Activated T-helper 1 cell treated with anti-CD3 and anti-CD28 coated beads, Interleukin-12 subunit alpha, Interleukin-12 subunit beta, Interleukin-2, Interleukin-4 antibody, amounts not matched to agents 30 ng/mL and 10 ng/mL and 1 ng/mL, durations not matched to agents 14 hours and 24 hours and 36 hours (primary cell): ENCODE measurements at places on chromosomes 16 and 17. TPM values are rescaled to one million over a fixed set of nuclear protein-coding genes. Genes with fewer than 3 reads are reported as not detected.
A peak's percentile ranks its signal among the peaks of the same experiment; 100 is the strongest.

- DNase-seq: no peak
Observed at GRCh38 chr16:82033683-82034300, 1.3 kb upstream of the HSD17B2 start.

The KCTD11 gene
- 5.3 TPM in 2 replicates for total RNA-seq

- no peak for DNase-seq
Observed at GRCh38 chr16:88591577-88592021, 21.4 kb downstream of the ZC3H18 start.

DNA sequence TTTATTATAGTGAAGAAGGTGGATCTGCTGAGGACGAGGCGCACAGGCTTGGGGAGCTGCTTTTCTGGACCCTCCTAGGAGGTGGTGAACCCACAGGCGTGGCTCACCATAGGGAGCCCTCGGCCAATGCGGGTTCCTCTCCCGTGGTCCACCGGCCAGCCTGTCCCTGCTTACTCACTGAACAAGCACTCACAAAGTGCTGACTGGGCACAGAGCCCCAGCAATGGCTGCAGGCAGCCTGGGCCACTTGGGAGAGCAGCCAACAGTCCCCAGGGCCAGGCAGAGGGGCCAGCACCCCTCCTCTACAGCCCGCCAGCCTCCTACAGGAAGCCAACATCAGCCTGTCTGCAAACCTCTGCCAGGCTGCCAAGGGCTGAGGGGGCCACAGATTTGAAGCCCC lies 19.1 kb upstream of the NCBP3 start:
- no peak for DNase-seq

GRCh38 chr17:34153991-34154390 lies 101.1 kb upstream of the CCL2 start:
- DNase-seq: no peak

- DNase-seq: no peak
Observed at GRCh38 chr17:12911239-12911638, 106.6 kb downstream of the ELAC2 start.

The ZPBP2 gene
- 0.37 TPM in 1 of 2 replicates, not detected in the other for total RNA-seq

The PAFAH1B1 gene
- total RNA-seq: 167 TPM in 2 replicates

DNA sequence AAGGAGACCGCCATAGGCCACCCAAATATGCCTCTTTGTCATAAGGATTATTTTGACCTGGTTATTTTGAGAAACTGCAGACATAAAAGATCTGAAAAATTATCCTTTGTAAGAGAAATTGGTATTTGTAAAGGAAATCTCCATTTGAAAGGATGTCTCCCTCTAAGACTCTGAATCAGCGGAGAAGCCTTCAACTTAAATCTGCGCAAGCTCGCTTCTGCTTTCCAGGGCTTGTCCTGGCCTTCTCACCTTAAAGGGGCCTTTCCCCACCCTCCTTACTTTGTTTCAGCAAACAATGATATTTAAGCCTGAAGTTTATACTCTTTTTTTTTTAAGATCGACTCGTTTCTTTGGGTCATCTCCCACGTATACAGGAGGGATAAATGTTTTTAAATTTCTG lies 34.5 kb downstream of the HSBP1 start:
- DNase-seq: no peak

The KAT2A gene
- 70.8 and 76.9 TPM in 2 replicates for total RNA-seq

GRCh38 chr17:79802736-79803420 lies 6.0 kb upstream of the CBX8 start:
- DNase-seq: no peak

- no peak for DNase-seq
Observed at GRCh38 chr16:4895366-4895765, 41.6 kb downstream of the PPL start.

The SLC4A1 gene
- not detected in 2 replicates for total RNA-seq

DNA sequence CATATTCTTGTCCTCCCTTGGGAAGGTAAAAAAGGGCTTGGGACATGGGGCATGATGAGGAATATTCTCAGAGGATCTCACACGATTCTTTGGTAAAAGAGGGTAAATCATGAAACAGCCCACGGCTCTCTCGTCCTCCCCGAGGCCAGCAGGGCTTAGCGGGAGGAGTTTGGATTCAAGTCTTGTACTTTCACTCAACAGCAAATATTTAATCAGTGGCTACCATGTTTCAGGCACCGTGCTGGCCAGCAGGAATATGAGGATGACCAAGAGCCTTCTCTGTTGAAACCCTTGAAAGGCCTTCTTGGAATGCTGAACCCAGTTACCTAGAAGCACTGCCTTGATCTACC lies 8.8 kb downstream of the MAP3K14 start:
- DNase-seq: no peak

- DNase-seq: no peak
Observed at GRCh38 chr17:8315764-8316217, 5.8 kb downstream of the ARHGEF15 start.

DNA sequence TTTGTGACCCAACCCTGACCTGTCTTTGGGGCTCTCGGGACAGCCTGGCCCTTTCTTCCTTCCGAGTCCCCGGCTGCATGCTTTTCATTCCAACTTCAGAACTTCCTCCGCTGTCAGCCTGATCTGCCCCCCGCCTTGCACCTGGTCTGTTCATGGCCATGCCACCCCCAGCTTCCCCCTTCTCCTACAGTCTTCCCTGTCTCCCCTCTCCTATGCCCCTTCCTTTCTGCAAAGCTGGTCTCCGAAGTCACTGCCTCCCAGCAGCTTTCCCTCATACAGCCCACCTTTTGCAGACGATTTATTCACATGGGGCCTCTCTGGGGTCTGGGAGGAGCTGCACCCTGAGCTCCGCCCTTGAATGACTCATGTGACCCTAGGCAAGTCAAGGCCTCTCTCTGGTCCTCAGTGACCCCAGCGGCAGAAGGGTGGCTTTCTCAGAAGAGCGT lies 47.1 kb upstream of the SDK2 start:
- no peak for DNase-seq

The ACE gene
- 0.36 and 0.59 TPM in 2 replicates for total RNA-seq

DNA sequence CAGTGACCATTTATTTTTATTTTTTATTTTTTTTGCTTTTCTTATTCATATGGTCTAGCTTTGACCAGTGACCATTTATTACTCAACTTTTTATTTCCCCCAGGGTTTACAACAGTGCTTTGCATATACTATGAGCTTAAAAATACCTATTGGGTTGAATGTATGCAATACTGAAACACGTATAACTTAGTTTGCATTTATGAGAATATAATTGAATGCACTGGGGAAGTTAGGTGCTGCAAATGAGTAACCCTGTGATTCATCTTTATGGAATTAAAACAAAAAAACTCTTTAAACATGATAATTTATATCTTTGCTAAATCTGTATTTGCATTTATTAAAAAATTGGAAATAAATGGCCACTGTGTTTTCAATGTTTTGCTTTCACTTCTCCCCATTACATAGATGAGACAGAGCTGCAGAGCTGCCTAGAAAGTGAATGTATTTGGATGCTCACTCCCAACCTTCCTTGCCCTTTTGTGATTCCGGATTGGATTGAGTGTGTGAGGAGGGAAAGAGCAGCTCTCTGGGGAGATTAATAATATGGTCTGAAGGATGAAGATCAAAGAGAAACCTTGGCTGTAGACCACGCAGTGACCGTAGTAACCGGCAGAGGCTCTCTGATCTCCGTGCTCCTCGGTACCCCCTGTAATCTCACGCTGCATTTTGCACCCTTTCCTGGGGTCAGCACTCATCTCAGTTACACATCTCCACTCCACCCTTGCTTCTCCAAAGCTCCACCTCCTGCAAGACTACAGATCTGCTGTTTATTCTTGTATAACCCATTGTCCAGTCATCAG lies 14.3 kb downstream of the TMEM100 start:
- DNase-seq: no peak

- no peak for DNase-seq
Observed at GRCh38 chr16:21233521-21234150, at the start of gene ANKS4B. Gene ANKS4B, plus strand, starts transcription at chr16:21233699. Its CDS starts 39 bp downstream, at chr16:21233738.

The TPSD1 gene
- not detected in 2 replicates for total RNA-seq

The CNGB1 gene
- total RNA-seq: not detected in 2 replicates

DNA sequence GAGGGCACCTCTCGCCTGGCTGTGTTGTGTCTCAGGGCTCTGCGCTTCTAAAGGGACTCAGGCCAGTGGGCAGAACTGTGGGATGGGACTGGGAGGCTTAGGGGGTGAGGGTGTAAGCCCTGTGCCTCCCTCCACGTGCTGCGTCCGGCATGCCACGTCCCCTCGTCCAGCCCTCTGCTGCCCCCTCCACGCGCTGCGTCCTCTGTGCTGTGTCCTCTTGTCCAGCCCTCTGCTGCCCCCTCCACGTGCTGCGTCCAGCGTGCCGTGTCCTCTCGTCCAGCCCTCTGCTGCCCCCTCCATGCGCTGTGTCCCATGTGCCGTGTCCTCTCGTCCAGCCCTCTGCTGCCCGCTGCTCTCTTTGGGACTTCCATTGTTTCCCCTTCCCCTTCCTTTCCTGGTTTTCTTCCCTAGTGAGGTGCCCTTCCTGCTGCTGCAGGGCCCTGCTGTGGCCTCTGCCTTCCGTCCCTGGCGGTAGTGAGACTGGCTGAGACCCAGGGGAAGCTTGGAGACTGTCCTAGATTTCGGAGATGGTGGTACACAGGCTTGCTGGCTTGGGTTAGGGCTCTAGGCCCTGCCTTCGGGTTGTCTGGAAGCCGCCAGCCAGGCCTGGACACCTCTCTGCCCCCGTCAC lies 6.4 kb upstream of the ZNF750 start:
- DNase-seq: no peak

The NOXO1 gene
- 0.24 TPM in 1 of 2 replicates, not detected in the other for total RNA-seq

The CLEC16A gene
- 36.3 and 37.4 TPM in 2 replicates for total RNA-seq

The PYDC1 gene
- total RNA-seq: not detected in 2 replicates

GRCh38 chr17:75635610-75636202 lies 2.5 kb downstream of the SMIM5 start:
- no peak for DNase-seq

- no peak for DNase-seq
Observed at GRCh38 chr16:6038941-6039645, 941.5 kb upstream of the EEF2KMT start.

GRCh38 chr16:68447653-68448359 lies 502 bp downstream of the SMPD3 start:
- DNase-seq: no peak

The TCAP gene
- 0.96 and 1.4 TPM in 2 replicates for total RNA-seq

The DECR2 gene
- 18.0 and 20.1 TPM in 2 replicates for total RNA-seq

The LRRC37A2 gene
- total RNA-seq: 5.1 and 7.3 TPM in 2 replicates

DNA sequence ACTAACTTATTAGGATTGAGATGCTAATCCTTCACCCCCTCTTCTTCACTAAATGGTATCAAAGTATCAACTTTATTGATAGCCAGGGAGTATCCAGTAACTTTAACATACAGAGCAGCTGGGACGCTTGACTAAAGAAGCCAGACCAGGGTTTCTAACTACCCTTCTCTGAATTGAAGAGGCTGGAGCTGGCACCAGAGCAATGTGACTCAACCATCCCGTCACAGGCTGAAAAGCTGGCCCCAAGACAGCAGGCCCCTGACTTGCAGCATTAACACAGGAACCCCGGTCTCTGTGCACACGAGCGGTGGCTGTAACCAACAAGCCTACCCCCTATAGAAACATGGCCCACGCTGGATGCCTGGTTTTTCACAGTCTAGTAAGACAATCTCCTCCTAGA lies 59.8 kb downstream of the ANKFN1 start:
- DNase-seq: no peak

GRCh38 chr17:33750943-33751701 lies 458.0 kb upstream of the ASIC2 start:
- peak; percentile 56 for DNase-seq

GRCh38 chr17:69462882-69463281 lies 48.4 kb downstream of the MAP2K6 start:
- DNase-seq: no peak

- no peak for DNase-seq
Observed at GRCh38 chr16:55543472-55543871, 23.0 kb upstream of the CAPNS2 start.

The PRPF8 gene
- 405 and 410 TPM in 2 replicates for total RNA-seq

DNA sequence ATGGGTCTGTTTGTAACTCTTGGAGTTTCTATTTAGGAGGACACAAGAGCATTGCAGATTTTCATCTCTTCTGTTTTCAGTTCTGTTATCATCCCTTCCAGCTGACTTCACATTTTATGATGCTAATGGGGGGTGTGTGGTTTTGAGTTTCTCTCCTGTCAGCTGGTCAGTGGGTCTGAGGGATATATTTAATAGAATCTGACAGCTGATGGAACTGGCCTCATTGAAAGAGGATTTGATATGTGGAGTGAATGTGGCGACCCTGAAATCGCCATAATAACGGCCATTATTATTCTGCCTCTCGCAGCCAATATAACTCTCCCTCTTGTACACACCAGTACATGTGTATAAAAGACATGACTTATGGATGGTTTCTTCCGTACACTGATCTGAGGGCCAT lies 128.1 kb downstream of the SALL1 start:
- no peak for DNase-seq

GRCh38 chr17:62093188-62094155 lies 28.4 kb upstream of the MED13 start:
- DNase-seq: no peak

DNA sequence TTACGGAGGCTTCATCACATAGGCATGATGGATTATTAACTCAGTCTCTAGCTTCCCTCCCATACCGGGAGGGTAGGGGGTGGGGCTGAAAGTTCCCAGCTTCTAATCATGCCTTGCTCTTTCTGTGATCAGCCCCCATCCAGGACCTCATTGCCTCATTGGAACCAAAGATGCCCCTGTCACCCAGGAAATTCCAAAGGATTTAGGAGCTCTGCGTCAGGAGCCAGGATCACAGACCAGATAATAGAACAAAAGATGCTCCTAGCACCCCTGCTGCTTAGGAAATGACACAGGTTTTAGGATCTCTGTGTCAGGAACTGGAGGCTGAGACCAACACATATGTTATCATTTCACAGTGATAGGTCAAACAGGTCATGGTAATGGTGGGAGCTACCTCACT lies 9.7 kb downstream of the USB1 start:
- DNase-seq: no peak

GRCh38 chr17:42333053-42333452 lies 44.8 kb downstream of the STAT5A start:
- no peak for DNase-seq

DNA sequence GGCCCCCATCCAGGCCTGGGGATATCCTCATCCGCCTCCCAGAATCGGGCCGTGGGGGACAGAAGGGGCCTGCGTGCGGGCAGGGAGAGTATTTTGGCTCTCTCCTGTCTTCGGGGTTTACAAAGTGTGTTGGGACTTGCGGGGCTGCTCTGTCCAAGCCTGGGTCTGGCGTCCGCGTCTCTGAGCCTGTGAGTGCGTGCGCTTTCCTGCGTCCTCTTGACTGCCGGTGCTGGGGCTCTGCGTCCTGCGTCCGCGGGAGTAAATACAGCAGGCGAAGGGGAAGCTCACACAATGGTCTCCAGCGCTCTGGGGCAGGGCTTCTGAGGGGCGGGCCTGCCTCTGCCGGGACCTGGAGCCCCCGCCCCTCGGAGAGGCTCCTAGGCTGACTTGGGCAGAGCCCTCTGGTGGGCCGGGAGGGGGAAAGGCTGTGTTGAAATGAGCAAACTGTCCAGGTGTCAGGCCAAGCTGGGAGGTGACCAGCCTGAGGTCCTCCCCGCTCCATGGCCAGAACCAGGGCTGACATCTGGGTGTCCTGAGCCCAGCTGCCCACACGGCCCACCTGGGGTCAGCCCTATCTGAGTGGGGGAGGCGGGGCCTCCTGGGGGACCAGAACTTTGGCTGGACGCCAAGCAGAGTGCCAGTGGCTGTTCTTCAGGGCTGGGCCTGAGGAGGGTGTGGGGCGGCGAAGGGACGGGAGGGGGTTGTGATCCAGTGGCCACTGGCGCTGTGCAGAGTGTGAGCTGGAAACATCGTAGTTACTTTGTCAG lies 233.6 kb downstream of the SEC14L1 start:
- DNase-seq: peak; percentile 73
